Tracheal epithelial cell (primary cell): ENCODE measurements at places on chromosomes 1 and 21. TPM values are rescaled to one million over a fixed set of nuclear protein-coding genes. Genes with fewer than 3 reads are reported as not detected.

The KRTAP19-3 gene
- total RNA-seq: not detected in 2 replicates

The SLC9C2 gene
- total RNA-seq: not detected in 2 replicates

The PLEKHA6 gene
- total RNA-seq: 1.7 and 4.8 TPM in 2 replicates

The RXFP4 gene
- 0.24 TPM in 1 of 2 replicates, not detected in the other for total RNA-seq

The LPAR3 gene
- total RNA-seq: 59.8 and 156 TPM in 2 replicates

The SLFNL1 gene
- under 0.01 TPM in 1 of 2 replicates, not detected in the other for total RNA-seq

The TCHH gene
- under 0.01 TPM in 2 replicates for total RNA-seq

The GLIS1 gene
- 0.24 TPM in 1 of 2 replicates, not detected in the other for total RNA-seq

The ADAMTS5 gene
- total RNA-seq: under 0.01 and 1.4 TPM in 2 replicates

The CCT8 gene
- total RNA-seq: 277 and 286 TPM in 2 replicates

The ADORA1 gene
- total RNA-seq: under 0.01 and 0.72 TPM in 2 replicates

The DNAJC28 gene
- total RNA-seq: 0.85 and 1.4 TPM in 2 replicates

The CFHR1 gene
- not detected in 2 replicates for total RNA-seq

The LRRIQ3 gene
- total RNA-seq: 0.24 and 0.43 TPM in 2 replicates

The MROH9 gene
- not detected in 2 replicates for total RNA-seq
